PC-3 (cell line): ENCODE measurements at places on chromosomes 1 and 21. TPM values are rescaled to one million over a fixed set of nuclear protein-coding genes. Genes with fewer than 3 reads are reported as not detected.

GRCh38 chr21:38170283-38170682 lies 86.5 kb upstream of the KCNJ15 start:
- H3K27ac ChIP-seq = no peak overlapping the region
- no peak overlapping the region for H3K4me3 ChIP-seq
- 0 out of 2 replicates have a peak, but pooled peaks cover 3% of the 10 kb centered on the region for H3K27me3 ChIP-seq
- H3K4me1 ChIP-seq = peaks cover 15% of the 10 kb centered on the region
- DNase-seq = peak; percentile 66
- no peaks in the 10 kb centered on the region for H3K36me3 ChIP-seq

GRCh38 chr1:44297695-44298400 lies 57.2 kb downstream of the ERI3 start:
- H3K4me3 ChIP-seq = no peak overlapping the region
- DNase-seq = no peak
- H3K27ac ChIP-seq = no peak overlapping the region

- DNase-seq = no peak
- H3K27ac ChIP-seq = no peak overlapping the region
- H3K27me3 ChIP-seq = no peaks in the 10 kb centered on the region
- H3K4me3 ChIP-seq = no peak overlapping the region
Measured at GRCh38 chr1:94083681-94084080, 37.3 kb downstream of the ABCA4 start.

GRCh38 chr1:37653906-37654305 lies 19.2 kb upstream of the RSPO1 start:
- H3K4me1 ChIP-seq = no peaks in the 10 kb centered on the region
- H3K27me3 ChIP-seq = no peaks in the 10 kb centered on the region
- no peak overlapping the region for H3K27ac ChIP-seq
- DNase-seq = no peak
- no peaks in the 10 kb centered on the region for H3K36me3 ChIP-seq

The ASCL5 gene
- 2.4 and 3.1 TPM in 2 replicates for total RNA-seq

DNA sequence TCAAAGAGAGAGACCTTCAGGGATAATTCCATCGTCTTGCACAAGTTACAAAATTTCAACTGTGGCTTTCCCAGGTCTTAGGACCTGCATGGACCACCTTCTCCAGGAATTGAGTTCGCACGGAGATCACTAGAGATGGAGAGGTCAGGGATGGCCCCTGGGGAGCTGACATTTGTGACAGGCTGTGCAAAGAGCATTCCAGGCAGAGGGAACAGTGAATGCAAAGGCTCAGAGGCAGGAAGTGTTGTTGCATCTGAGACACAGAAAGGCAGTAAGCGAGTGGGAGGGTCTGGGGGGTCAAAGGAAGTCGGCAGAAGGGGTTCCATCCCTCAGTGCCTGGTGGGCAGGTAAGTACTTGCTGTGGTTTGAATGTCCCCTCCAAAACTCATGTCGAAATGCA lies 9.5 kb upstream of the SELENON start:
- H3K27ac ChIP-seq = no peak overlapping the region
- no peak for DNase-seq
- H3K4me1 ChIP-seq = peaks cover 12% of the 10 kb centered on the region; the same call in 1 of the 2 replicates
- no peaks in the 10 kb centered on the region for H3K27me3 ChIP-seq
- H3K36me3 ChIP-seq = no peaks in the 10 kb centered on the region
- no peak overlapping the region for H3K4me3 ChIP-seq

The PDE9A gene
- total RNA-seq = 0.33 and 1.3 TPM in 2 replicates

The SPATA17 gene
- 3.3 and 3.8 TPM in 2 replicates for total RNA-seq

The A3GALT2 gene
- 0.58 TPM in 1 of 2 replicates, not detected in the other for total RNA-seq

DNA sequence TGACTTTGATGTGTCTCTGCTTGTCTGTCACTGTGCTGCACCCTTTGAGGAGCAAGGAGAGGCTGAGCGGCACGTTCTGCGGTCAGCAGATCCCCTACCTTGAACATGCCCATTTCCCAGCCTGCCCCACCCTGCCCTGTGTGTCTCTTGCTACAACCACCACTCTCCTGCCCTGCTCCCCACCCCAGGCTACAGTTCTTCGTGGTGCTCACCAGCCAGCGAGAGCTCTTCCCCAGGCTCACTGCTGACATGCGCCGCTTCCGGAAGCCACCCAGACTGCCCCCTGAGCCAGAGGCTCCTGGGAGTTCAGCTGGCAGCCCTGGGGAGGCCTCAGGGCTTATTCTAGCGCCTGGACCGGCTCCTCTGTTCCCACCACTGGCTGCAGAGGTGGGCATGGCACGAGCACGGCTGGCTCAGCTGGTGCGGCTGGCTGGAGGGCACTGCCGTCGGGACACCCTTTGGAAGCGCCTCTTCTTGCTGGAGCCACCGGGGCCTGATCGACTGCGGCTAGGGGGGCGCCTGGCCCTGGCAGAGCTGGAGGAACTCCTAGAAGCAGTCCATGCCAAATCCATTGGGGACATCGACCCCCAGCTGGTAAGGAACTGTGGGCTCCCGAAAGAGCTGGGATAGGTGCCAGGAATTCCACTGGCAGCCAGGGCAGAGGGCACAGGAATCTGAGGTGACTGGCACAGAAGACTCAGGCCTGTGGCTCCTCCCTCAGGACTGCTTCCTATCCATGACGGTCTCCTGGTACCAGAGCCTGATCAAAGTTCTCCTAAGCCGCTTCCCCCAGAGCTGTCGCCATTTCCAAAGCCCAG lies 5.6 kb downstream of the HYI start:
- H3K27ac ChIP-seq = no peak overlapping the region
- H3K4me1 ChIP-seq = peaks cover 11% of the 10 kb centered on the region
- H3K27me3 ChIP-seq = no peaks in the 10 kb centered on the region
- peaks cover 39% of the 10 kb centered on the region for H3K36me3 ChIP-seq
- H3K4me3 ChIP-seq = no peak overlapping the region
- no peak for DNase-seq
